ENCODE measurements at places on chromosomes 4 and X.

- peak; percentile 47 for DNase-seq
Observed at GRCh38 chr4:123577225-123577906, 180.8 kb downstream of the SPRY1 start.

DNA sequence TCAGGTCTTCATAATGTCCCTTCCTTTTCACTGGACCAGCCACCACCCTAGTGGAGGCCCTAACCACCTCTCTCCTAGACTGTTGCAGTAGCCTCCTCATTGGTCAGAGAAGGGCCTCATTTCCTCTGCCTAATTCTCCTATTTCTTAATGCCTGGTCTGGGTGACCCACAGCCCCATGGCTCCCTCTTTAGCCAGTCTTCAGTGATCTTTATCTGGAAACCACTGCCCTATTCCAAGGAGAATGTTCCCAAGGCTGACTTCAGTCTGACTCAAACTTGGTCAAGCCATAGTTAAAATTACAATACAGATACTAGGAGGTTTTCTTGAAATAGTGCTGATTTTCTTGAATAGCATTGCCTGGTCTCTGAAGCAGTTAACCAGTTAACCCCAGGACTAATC lies 53.6 kb upstream of the PRPS1 start:
- no peak for DNase-seq

GRCh38 chr4:88599714-88600113 lies 7.4 kb downstream of the HERC3 start:
- DNase-seq: no peak

GRCh38 chrX:29397506-29397905 lies 810.3 kb downstream of the IL1RAPL1 start:
- DNase-seq: no peak

DNA sequence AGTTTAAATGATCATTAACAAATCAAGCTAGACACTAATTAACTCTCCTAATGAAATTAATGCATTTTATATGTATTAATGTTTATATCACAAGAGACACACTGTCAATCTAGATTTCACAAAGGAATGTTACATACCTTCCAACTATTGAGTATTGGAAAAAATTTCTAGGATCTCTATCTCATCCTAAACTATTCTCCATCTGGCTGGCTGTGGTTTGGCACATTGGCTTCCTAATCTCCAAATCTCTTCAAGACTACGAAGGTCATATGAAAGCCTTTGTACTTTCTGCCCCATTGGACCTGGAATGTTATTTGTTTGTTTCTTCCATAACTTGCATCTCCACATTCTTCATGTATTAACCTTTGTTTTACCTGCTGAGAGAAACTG lies 1160.0 kb downstream of the ADGRL3 start:
- no peak for DNase-seq

Measured in NCI-H69 (cell line).